Stimulated activated naive CD4-positive, alpha-beta T cell (primary cell): ENCODE measurements at places on chromosomes 6 and 20.

GRCh38 chr20:48686238-48687116 lies 141.3 kb downstream of the PREX1 start:
- DNase-seq = no peak

- no peak for DNase-seq
Observed at GRCh38 chr6:43355862-43356590, 13.4 kb downstream of the ZNF318 start.

DNA sequence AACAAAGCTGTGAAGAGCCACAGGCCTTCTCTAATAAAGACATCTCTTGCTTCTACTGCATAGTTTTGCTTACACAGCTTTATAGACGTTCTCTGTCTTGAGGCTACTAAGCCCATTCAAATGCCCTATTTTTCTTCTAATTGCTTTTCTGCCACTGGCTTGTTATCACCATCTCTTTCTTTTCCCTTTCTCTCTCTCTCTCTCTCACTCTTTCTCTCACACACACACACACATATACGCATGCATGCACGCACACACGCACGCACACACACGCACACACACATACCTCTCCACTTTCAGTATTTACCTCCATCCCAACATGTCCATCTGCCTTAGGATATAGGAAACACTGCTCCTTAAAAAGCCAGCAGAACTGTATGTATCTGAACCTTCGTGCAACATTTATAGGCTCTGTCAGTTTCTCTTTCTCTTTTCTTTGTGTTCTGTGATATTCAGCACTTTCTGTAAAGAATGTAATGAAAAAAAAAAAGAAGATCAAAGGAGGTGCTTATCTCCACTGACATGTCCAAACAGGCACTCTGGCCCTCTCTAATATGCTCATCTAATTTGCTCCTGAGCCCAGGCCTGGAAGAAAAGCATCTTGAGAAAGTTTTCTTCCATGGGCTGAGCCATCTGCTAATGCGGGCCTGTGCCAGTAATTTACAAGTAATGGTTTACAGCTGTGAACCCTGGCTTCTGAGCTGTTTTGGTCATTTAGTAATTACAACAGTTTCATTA lies 1046.7 kb upstream of the MAP3K7 start:
- DNase-seq = no peak

GRCh38 chr6:13212096-13212495 lies 116.2 kb downstream of the TBC1D7 start:
- no peak for DNase-seq

DNA sequence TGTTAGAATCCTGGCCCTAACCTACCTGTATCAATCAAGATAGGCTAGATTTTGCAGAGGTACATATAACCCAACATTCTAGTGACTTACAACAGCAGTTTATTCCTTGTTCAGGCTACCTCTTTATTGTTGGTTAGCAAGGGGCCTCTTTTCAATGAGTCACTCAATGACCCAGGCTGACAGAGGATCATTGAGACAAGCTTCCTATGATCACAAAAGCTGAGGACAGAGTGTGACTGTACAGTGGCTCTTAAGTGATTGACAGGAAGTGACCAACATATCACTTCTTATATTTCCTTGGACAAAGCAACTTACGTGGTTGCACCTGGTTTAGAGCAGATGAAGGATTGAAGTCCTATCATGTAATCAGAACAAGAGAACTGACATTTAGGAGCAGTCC lies 740.9 kb downstream of the FRK start:
- no peak for DNase-seq

- no peak for DNase-seq
Observed at GRCh38 chr20:23146181-23146580, 60.1 kb upstream of the CD93 start.

DNA sequence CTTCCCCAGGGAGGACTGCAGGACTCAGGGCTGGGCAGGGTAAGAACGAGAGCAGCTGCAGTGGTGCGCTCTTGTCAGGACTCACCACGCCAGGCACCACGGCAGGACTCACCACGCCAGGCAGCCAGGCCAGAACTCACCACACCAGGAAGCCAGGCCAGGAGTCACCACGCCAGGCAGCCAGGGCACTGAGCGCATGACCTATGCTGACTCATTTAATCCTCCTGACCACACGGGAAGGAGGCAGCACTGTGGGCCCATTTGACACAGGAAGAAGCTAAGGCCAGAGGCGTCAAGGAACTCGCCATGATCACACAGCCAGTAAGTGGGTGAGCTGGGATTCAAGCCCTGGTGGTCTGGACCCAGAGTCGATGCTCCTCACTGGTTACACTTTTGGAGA lies 189.3 kb downstream of the PREX1 start:
- no peak for DNase-seq

GRCh38 chr6:43269273-43270007 lies 26.2 kb downstream of the TTBK1 start:
- DNase-seq = peak; percentile 36

- no peak for DNase-seq
Observed at GRCh38 chr6:144543006-144543871, 258.1 kb downstream of the UTRN start.

DNA sequence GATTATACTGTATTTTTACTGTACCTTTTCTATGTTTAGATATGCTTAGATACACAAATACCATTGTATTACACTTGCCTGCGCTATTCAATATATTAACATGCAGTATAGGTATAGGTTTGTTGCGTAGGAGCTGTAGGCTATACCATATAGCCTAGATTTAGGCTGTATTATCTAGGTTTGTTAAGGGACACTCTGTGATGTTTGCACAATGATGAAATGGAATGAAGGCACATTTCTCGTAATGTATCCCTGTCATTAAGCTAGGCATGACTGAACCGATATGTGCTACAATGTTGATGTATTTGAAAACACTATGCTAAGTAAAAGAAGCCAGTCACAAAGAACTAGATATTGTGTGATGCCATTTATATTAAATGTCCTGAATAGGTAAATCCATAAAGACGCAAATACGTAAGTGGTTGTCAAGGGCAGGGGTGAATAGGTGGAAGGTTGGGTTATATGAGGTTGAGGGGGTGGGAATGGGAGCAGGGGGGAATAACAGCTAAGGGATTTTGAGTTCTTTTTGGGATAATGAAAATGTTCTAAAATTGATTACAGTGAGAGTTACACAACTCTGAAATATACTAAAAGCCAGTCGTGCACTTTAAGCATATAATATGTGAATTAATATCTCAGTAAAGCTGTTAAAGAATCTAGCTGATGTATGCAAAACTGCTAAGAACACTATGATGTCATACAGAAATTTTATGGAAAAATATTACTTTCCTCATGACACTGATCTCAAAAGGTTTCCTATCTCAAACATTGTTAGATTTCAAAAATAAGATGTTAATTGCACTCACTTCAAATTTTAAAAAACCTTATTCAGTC lies 97.4 kb downstream of the NCOA3 start:
- DNase-seq = no peak

GRCh38 chr6:13125841-13126240 lies 202.5 kb downstream of the TBC1D7 start:
- DNase-seq = no peak

DNA sequence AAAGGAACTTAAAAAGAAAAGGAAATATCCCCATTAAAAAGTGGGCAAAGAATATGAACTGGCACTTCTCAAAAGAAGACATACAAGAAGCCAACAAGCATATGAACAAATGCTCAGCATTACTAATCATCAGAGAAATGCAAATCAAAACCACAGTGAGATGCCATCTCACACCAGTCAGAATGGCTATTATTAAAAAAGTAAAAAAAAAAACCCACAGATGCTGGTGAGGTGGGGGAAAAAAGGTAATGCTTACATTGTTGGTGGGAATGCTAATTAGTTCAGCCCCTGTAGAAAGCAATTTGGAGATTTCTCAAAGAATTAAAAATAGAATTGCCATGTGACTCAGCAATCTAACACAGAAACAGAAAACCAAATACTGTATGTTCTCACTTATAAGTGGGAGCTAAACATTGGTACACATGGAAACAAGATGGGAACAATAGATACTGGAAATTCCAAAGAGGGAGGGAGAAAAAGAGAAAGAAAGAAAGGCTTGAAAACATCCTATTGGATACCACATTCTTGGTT lies 437.1 kb downstream of the GRIK2 start:
- no peak for DNase-seq

DNA sequence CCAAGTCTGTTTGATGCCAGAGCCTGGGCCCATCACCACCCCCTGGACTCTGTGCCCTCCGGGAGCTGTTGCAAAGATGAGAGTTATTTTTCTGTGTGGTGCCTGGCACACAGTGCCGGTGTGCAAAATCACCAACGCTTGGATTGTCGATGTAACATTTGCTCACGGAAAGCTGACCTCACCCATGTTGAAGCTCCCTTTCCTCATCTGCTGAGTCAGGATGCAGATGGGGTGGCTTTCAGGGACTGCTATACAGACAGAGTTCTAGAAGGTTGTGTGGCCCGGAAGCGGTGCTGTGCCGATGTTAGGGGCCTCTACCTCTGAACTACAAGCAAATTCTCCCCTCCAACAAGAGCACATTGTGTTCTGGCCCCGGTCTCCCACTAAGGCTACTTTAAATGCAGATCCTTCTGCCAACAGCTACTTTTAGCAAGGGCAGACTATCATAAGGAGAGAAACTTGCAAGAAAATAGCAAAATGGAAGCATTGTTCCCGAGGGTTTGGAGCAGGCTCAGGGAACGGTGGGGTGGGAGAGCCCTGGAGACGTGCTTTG lies 34.0 kb downstream of the EYA2 start:
- DNase-seq = no peak

DNA sequence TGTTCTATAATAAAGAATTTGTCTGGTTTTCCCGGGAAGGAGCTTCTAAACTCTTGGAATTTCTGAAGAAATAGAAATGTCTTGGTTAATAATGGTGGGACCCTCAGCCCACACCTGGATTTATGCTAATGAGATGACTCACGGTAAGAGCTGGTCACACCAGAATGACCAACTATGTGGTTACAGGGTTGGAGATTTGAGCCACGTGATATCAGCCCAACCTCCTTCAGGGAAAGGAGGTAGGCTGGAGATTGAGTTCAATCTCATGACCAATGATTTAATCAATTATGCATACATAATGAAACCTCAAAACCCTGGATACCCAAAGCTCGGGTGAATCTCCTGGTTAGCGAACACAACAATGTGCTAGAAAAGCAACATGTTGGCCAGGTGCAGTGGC lies 22.1 kb upstream of the CDKN1A start:
- DNase-seq = no peak
